ENCODE measurements at places on chromosomes 3 and 15.

DNA sequence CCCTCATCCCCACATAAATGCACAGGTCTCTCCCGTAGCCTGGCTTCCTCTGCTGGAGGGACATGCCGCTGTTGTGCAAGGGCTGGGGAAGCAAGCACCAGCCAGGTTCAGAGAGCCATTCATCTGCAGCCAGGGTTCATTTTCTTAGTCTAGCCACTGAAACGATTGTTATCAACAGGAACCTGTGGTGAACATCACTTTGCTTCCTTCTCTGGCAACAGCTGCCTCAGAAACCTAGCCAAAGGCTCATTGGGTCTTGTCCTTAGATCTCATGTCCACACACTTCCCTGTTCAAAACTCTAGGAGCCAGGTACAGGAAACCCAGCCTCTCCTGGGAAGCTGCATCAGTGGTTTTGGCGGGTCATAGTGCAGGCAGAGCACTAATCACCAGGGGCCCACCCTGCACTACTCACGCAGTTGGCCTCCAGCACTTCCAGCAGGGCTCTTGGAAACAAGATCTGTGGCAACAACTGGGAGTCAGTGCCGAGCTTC is 47.0 kb downstream of the OXNAD1 start:
- DNase-seq = no peak

- DNase-seq = no peak
Observed at GRCh38 chr15:85394554-85395333, 14.3 kb downstream of the AKAP13 start.

- DNase-seq = no peak
Observed at GRCh38 chr3:105878061-105878460, 9.2 kb upstream of the CBLB start.

DNA sequence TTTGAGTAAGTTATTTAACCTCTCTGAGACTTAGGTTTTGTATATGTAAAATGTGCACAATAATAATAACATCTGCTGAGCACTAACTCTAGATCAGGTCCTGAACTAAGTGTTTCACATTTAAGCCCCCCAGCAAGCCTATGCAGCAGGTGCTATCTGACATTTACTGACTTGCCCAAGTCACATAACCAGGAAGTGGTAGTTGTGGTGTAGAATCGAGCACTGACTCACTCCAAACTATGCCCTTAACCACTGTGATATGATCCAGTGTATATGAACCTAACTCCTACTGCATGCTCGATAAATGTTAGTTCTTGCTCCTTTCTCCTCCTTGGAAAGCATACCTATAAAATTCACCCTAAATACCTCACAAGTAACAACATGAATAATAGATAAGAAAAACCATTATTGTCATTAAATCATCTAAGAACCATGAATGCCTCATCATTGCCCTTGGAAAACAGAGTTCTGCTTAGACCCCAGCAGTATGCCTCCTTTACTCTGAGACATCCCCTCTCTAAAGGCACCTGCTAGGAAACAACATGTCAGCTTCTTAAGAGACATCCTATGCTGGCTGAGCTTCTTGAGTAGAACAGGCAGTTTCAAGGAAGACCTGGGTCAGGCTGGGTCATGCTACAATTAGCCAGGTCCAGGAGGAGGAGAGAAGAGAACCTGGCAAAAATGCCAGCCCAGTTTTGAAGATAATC is 3.0 kb upstream of the SHC4 start:
- no peak for DNase-seq

DNA sequence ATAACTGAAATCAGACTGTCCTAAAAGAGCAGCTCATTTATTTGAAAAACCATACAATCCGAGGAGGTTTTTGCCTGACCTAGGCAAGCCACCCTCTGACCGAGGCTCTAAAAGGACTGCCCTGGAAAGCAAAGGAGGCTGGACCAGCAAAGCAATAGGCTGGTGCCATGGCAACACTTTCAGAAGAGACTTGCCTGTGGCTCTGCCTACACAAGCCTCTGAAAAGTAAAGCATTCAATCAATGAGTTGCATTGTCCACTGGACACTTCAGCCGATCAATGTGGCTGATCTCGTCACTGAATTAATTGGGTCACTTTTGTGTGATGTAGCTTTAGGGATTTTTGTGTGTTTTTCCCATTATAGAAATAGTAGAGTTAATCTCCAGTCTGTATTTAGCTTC is 99.1 kb upstream of the SEMA6D start:
- no peak for DNase-seq

DNA sequence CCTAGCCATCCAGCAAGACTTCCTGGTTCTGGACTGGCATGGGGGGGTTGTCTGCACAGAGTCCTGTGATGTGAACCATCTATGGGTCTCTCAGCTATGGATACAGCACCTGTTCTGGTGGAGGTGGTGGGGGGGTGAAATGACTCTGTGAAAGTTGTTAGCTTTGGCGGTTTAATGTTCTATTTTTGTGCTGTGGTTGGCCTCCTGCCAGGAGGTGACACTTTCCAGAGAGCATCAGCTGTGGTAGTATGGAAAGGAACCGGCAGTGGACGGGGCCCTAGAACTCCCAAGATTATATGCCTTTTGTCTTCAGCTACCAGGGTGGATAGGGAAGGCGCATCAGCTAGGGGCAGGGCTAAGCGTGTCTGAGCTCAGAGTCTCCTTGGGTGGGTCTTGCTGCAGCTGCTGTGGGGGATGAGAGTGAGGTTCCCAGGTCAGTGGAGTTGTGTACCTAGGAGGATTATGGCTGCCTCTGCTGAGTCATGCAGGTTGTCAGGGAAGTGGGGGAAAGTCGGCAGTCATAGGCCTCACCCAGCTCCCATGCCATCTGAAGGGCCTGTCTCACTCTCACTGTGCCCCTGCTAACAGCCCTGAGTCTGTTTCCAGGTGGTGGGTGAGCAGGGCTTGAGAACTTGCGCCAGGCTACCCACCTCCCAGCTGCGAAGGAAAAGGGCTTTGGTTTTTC is 7.1 kb upstream of the LARS2 start:
- no peak for DNase-seq

GRCh38 chr3:55701997-55702396 is 214.9 kb upstream of the WNT5A start:
- DNase-seq = no peak

GRCh38 chr3:94115482-94115881 is 52.6 kb downstream of the NSUN3 start:
- DNase-seq = no peak

DNA sequence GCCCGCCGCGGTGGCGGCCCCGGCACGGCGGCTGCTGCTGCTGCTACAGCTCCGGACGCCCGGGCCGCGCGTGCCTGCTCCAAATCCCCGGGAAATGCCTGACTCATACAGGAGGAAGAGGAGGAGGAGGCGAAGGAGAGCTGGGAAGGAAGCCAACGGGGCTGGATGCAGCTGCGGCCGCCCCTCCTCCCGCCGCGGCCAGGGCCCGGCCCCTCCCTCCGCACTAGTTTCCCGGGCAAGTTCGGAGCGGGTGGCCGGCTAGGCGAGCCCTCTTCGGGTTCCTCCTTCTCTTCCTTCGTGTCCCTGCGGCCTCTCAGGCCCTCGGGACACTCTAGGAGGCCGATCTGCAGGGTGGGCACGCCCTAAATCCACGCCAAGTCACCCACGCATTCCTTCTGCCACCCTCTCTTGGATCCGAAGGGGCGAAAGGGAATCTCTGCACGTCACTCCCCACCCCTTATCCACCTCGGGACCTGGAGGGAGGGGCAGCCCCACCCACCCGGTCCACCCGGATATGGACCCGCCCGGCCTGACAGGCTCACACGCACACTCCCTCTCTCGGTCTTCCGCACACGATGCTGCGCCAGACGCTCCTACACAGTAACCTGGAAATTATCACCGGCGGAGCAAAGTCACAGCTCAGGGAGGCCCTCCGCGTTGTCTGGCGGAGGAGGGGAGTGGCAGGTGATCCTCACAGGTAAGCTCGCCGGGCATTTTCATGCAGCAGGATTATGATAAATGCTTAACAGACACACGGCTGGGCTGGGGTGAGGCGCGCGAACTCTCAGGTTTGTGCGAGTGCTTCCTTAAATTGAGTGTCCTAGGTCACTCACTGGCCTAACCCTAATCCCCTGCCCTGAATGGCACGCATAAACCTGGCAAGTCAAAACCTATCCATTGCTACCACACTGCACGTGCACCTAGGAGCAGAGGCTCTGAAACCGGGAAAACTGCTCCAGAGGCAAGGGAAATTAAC is at the start of the genes OSBPL10 and ZNF860:
Gene OSBPL10, minus strand, starts transcription at position 57 of the 976 bp plus-strand sequence. CDS start 83 bp downstream, outside the sequence.
Gene ZNF860, plus strand, starts transcription at position 545 of the 976 bp plus-strand sequence. CDS start 7,330 bp downstream, outside the sequence.
- peak; percentile 45 for DNase-seq

DNA sequence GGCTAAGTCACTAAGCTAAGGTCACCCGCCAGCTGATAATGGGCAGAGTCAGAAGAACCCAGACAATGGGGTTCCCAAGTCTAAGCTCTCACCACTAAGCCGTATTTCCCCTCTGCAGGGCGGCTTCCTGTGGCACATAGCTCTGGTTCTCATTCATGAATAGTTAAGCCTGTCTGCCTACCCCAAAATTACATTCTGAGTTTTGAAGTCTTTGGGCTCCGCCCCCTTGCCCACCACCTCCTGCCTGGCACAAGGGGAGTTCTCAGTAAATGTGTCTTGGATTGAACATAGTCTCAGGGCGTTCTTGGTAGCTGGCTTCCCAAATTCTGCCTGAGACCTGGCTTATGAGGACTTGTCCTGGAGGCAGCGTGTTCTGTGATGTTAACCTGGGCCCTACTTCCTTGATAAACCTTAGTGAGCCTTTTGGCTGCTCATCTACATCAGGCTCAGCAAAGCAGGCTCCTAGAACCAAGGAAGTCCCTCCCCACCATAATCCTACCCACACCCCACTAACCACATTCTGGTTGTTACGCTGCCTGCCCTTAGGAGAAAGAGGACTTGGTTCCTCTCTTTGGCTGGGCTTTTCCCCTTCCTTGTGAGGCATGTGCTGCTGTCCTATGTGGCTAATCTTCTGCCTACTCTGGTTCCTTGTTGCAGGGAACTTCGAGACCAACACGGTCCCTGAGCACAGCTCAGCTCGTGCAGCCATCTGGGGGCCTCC is 54.9 kb downstream of the STARD5 start:
- DNase-seq = no peak

GRCh38 chr3:7205535-7205934 is 344.6 kb downstream of the GRM7 start:
- DNase-seq = no peak

DNA sequence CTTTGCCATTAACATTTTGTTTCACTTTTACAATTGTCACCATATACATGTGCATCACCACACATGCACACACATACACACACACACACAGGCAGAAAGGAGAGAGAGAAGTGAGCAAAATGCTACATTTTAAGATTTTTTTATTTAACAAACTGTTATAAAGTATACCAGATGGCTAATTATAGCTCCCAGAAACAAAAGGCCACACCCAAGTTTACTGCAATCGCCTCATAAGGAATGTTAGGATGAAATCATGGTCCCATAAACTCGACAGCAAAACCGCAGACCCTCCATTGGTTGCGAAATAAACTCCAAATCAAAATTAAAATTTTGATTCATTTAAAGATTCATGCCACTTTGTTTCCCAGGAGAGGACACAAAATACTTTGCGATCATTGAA is 16.1 kb upstream of the C15orf61 start:
- no peak for DNase-seq

- peak; percentile 51 for DNase-seq
Observed at GRCh38 chr15:73897441-73898261, 24.3 kb downstream of the TBC1D21 start.

- DNase-seq = no peak
Observed at GRCh38 chr3:120497818-120498217, 47.0 kb upstream of the FSTL1 start.

GRCh38 chr3:14885307-14885706 is 62.1 kb upstream of the NR2C2 start:
- no peak for DNase-seq

DNA sequence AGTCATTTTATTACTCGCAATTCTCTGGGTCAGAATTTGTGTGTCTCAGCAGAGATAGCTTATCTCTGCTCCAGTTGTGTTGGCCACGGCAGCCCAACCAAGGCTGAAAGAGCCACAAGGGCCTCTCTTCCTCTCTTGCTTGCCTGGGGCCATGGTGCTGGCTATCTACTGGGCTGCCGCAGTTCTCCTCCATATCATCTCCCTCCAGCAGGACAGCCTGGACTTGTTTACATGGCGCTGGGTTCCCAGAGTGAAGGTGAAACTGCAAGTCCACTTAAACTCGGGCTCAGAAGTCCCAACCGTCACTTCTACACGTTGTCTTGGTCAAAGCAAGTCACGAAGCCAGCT is 134.8 kb downstream of the UACA start:
- DNase-seq = no peak

DNA sequence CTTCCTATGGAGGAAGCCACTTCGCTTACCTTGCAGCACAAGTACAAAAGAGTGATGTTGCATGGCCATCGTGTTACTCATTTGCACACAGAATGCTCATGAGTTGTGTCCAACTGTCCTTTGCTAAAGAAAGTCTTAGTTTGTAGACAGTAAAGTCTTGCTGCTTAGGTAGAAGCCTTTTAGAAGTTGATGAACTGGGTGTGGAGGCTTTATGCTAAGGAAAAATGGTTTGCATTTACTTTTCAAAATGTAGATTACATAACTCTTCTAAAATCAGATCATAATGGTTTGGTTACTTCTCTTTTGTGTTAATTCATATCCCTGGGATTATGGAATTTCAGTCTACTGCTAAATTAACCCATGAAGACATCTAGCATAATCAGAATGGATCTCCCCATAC is 84.5 kb upstream of the FLNB start:
- DNase-seq = no peak

DNA sequence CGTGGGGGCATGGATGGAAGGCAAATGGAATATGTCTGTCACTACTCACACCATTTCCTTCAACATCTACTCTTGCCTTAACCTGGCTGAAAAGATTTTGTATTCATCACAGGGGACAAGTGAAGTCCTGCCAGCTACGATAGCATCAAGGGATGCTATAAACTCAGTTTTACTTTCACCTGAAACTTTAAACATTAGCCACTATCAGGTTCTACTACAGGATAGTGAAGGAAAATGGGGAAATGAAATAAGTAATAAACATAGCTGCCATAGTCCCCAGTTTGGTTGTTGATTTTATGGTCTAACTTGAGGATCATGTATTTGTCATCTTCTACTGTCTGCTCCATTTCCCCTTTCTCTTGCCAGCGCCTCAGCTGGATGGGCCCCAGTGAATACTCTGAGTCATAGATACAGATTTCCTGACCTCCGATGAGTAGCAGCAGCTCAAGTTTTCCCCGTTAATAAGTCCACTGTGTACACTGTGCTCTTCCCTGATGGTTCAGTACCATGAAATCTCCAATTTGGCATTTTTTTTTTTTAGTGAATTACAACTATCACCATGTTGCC is 338.2 kb upstream of the SLCO3A1 start:
- DNase-seq = no peak

GRCh38 chr3:119352863-119353527 is 58.8 kb downstream of the ARHGAP31 start:
- no peak for DNase-seq

DNA sequence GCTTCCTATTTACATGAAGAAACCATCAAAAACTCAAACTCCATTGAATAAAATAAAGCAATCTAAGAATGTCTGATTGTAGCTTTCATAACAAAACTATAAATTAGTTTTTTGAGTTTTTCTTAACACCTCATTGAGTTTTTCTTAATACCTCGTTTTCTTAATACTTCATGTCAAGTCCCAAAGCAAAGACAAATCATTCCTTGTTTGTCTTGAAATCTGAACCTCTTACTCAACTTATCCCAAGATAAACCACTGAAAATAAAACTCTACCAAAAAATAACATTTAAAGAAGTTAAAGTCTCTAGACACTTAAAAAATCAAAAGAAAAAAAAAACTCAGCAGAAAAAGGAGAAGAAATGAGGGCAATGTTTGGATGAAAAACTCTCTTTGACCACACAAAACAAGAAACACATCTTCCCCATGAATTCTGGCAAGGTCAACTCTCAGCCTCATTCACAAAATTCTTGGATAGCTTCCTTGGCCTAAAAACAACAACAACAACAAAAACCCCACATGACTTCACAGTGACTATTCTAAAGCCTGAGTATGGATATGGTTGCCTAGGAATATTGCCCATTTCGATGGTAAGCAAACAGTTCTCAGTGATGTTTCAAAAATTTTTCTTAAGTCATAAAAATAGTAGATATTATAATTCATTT is 38.2 kb downstream of the TMCC1 start:
- DNase-seq = no peak

All from nephron progenitor cell (in vitro differentiated cells).